CD8-positive, alpha-beta memory T cell (primary cell): ENCODE measurements at places on chromosomes 6 and 20.

GRCh38 chr6:15362274-15363160, 116.6 kb downstream of the JARID2 start:
- DNase-seq: no peak

GRCh38 chr6:125918230-125918629, 38.3 kb upstream of the HINT3 start:
- DNase-seq: no peak

- no peak for DNase-seq
These were observed 264.3 kb downstream of the PTPRK start for GRCh38 chr6:128256095-128256494.

DNA sequence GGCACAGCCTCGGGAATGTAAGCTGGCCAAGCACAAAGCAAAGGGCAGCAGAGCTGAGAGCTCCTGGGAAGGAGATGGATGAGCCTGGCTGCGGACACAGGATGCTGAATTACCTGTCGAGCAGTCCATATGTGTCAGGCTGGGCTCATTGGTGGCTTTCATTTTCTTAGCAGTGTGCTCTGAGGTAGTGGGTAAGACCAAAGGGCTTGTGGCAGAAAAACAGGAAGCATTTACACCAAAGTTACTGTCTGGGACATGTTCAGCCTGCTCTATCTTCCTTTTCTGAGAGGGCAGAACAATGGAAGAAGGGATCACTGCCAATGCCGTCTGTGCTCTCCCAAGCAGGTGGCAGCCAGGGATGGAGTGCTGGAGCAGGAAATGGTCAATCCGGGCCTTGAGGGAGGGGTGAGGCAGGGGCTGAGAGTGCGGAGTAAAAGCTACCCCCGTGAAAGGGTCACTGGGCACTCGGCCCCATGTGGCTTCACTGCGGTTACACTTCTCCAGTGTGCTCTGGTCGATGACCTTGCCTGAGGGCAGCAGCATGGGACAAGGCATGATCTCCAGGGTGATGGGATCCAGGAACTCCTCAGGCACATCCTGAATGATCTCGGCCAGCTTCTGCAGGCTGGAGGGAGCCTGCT, 36.9 kb upstream of the AVP start:
- DNase-seq: peak; percentile 72

- DNase-seq: no peak
These were observed 8.1 kb upstream of the TSPYL1 start for GRCh38 chr6:116287689-116288282.

- DNase-seq: no peak
These were observed 63.7 kb upstream of the COL21A1 start for GRCh38 chr6:56311061-56311460.

DNA sequence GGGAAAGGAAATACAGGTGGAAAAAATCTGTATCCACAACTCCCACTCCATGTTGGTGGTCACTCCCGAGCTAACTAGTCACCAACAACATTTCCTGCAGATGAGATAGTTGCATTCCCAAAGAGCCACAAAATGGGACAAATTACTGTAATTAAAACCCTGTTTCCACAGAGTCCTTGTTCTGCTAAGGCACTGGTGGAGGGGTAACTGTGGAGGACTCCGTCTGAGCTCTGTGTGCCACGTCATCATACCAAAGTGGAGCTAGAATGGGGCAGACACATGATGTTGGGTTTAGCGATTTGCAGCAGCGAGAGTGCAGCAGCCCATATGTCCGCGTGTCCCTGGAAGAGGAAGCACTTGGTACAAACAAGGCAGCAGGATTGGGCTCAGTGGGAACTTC, 172.5 kb upstream of the KCNK16 start:
- no peak for DNase-seq

DNA sequence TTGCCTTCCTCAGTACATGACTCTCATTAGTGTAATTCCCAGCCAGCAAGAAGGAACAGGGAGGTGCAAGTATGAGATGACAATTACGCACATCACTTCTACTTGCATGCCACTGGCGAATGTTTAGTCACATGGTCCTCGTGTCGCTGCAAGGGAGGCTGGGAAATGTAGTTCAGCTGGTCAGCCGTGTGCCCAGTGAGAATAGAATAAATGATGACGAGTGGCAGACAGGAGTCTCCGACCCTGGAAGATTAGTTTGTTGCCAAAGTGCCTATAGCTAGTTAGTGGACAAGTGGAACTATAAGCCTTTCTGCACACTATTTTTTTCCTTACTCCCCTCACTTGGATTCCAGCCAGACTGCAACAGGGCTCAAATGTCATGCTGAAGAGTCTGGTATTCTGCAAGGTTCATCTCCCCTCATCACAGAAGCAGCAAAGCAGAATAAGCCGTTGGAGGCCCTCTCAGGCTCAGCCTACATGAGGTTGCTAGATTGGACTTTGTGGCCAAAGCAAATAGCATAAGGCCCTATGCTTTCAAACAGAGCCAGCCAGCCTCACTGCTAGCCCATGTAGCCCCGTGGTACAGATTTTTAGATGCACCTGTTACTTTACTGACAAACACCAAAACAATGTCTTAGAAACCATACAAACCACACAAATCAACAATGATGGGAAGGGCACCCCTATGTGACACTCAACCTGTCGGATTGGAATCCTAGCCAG, 9.7 kb downstream of the LINC00237 start:
- no peak for DNase-seq

GRCh38 chr6:135936606-135937005, 85.1 kb downstream of the PDE7B start:
- DNase-seq: no peak

- DNase-seq: peak; percentile 84
These were observed 63.6 kb downstream of the GTF2H5 start for GRCh38 chr6:158231551-158232315.

- DNase-seq: no peak
These were observed 111.3 kb downstream of the LY86 start for GRCh38 chr6:6699741-6700367.

- DNase-seq: no peak
These were observed 26.6 kb upstream of the ELMO2 start for GRCh38 chr20:46433051-46433450.

DNA sequence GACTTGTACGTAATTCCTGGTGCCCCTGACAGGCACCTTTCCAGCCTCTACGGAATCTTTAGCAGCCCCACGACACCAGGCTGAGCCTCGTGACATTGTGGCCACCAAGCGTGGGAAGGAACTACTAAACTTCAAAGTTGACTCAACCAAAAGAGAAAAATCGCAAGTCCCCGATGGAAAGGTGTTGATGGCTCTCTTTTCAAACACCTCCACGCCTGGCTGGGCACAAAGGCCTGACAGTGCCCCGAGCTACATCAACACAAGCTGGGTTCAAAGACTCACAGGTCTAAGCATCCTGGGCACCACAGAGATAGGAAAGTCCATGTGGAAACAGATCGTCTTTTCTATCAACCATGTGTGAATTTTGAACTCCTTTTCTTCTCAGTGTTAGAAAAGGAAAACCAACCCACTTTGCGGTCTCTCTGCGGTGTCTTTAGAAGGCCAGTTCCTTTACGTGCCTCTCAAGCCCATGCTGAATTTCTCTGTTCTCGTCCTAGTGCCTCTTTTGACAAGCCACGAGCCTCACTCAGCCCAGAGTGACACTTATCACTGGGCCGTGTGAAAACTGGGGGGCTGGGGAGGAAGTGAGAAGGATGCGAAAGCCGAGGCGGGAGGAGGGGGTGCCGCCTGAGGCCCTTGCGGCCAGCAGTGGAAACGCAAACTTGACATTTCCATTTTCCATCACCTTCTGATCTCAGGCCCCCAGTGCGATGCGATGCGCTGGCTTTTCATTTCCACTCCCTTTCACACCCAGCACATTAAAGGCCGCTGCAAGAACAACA, 59.4 kb downstream of the GFOD1 start:
- DNase-seq: peak; percentile 53

GRCh38 chr6:39190545-39191235, 38.6 kb downstream of the KCNK5 start:
- no peak for DNase-seq

- no peak for DNase-seq
These were observed 142.3 kb downstream of the UNC5CL start for GRCh38 chr6:40896696-40897095.
